ENCODE measurements at places on chromosomes 5 and 9. TPM values are rescaled to one million over a fixed set of nuclear protein-coding genes. Genes with fewer than 3 reads are reported as not detected.

Gene GFPT2
- total RNA-seq = 47.3 TPM

Gene CDKN2A
- total RNA-seq = not detected

Gene NSMF
- 47.2 TPM for total RNA-seq

Gene MSX2
- 5.2 TPM for total RNA-seq

Gene BTNL3
- not detected for total RNA-seq

Gene FOXD4L6
- not detected for total RNA-seq

Gene RALGPS1
- total RNA-seq = 1.8 TPM

Gene HRCT1
- 0.38 TPM for total RNA-seq

Gene SPATA31C2
- total RNA-seq = not detected

Gene SLC25A2
- total RNA-seq = not detected

Gene WDR36
- total RNA-seq = 14.7 TPM

Gene ARL14EPL
- 0.08 TPM for total RNA-seq

Gene SOX30
- not detected for total RNA-seq

Gene SMIM33
- total RNA-seq = not detected

Gene LRRC19
- not detected for total RNA-seq

Gene PWWP2A
- total RNA-seq = 10.5 TPM

Gene TLR4
- total RNA-seq = 0.18 TPM

Gene SECISBP2
- 18.5 TPM for total RNA-seq

Gene PCDHGA8
- total RNA-seq = 0.06 TPM

Gene CCL27
- total RNA-seq = not detected

Gene DNAH5
- 1.3 TPM for total RNA-seq

Gene HTR4
- total RNA-seq = not detected

Gene OMD
- not detected for total RNA-seq

Gene ECPAS
- total RNA-seq = 40.5 TPM

Gene UHRF2
- total RNA-seq = 31.5 TPM

Gene SPINK1
- total RNA-seq = 0.74 TPM

Gene RGMB
- 5.9 TPM for total RNA-seq

Gene VCAN
- 13.9 TPM for total RNA-seq

Gene KLHL3
- 0.34 TPM for total RNA-seq

Gene SLC6A7
- total RNA-seq = 0.02 TPM

Gene ESM1
- total RNA-seq = not detected

Gene TAF11L10
- total RNA-seq = not detected

Gene TLX3
- total RNA-seq = not detected

Gene HAND1
- total RNA-seq = 0.12 TPM

Gene FGF1
- total RNA-seq = 0.32 TPM

Gene PRDM9
- total RNA-seq = not detected

Gene MARVELD2
- 2.0 TPM for total RNA-seq

Gene DNAJB5
- total RNA-seq = 5.9 TPM

Gene EFCAB9
- not detected for total RNA-seq

Gene LYSMD3
- 8.9 TPM for total RNA-seq

Gene PCDHGA4
- 0.16 TPM for total RNA-seq

Gene SPATA31A3
- not detected for total RNA-seq

Gene TRAF2
- 74.7 TPM for total RNA-seq

All from A549 treated with CORT108297 at 1 μM for 4 hours (cell line).